ENCODE measurements at places on chromosomes 4 and X.

DNA sequence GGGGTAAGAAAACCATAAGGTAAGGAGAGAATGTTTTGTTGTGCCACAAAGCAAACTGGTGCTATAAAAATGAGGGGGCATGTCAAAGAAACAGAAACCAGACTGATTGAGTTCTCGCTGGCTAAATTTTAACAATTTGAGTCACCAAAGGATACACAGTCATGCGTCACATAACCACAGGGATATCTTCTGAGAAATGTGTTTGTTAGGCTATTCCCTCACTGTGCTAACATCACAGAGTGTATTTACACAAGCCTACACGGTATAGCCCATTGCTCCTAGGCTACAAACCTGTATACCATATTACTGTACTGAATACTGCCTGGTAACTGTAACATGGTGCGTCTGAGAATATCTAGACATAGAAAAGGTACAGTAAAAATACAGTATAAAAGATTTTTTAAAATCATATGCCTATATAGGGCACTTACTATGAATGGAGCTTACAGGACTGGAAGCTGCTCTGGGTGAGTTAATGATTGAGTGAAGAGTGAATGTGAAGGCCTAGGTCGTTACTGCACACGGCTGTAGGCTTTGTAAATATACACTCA, 50.1 kb downstream of the FBXW7 start:
- DNase-seq: no peak

GRCh38 chrX:153061732-153062131, 5.5 kb downstream of the PNMA3 start:
- no peak for DNase-seq

GRCh38 chrX:129965166-129965565, 17.3 kb upstream of the BCORL1 start:
- DNase-seq: no peak

DNA sequence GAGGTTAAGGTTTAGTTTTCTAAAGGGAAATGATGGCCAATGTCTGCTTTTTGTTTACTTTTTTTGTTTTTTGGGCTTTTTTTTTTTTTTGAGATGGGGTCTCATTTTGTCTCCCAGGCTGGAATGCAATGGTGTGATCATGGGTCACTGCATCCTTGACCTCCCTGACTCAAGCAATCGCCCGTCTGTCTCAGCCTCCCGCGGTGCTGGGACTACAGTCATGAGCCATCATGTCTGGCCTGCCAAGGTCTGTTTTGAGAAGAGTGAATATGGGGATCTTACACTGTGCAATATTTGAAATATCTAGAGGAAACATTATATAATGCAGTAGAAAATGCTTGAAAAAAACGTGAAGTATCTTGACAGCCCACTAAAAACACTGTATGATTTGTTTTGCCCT, 162.5 kb downstream of the GASK1B start:
- DNase-seq: no peak

GRCh38 chr4:3416270-3416669, 25.5 kb upstream of the HGFAC start:
- DNase-seq: no peak

- no peak for DNase-seq
These were observed 26.2 kb downstream of the IRF2 start for GRCh38 chr4:184448141-184448540.

DNA sequence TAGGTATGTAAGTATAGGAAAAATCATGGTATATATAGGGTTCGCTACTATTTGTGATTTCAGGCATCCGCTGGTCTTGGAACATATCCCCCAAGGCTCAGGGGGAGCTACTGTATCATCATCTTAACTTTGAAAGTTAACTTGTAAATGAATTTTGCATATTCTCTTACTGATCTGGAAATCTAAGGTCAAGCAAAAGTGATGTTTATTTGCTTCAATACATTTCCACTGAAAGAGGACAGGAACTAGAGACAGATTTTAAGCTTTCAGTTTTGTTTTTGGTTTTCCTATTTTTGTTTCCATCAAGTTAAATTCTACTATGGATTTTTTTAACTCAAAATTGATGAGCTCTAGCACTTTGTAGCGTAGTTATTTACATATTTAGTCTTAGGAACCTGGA, 56.2 kb downstream of the NAF1 start:
- no peak for DNase-seq

DNA sequence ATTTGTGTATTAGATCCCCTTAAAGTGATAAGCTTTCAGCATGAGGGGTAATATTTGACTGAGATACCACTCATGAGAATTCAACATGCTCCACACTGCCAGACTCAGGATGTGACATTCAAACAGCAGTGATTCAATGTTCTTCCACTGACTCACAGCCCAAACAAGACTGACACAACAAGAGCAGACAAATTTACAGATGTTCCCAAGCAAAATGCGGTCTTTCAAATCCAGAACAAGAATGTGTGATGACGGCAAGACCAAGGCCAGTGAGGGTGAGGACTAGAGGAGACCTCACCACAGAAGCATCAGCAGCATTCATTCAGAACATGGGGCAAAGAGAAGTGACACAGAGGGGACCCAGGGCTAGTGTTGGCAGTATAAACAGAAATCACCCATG, 99.3 kb upstream of the GRIA3 start:
- no peak for DNase-seq

- DNase-seq: no peak
These were observed 4.4 kb upstream of the FAT1 start for GRCh38 chr4:186727977-186728519.

GRCh38 chr4:164828955-164829354, 48.0 kb upstream of the APELA start:
- no peak for DNase-seq

GRCh38 chr4:147596377-147596776, 20.8 kb upstream of the TMEM184C start:
- DNase-seq: no peak

DNA sequence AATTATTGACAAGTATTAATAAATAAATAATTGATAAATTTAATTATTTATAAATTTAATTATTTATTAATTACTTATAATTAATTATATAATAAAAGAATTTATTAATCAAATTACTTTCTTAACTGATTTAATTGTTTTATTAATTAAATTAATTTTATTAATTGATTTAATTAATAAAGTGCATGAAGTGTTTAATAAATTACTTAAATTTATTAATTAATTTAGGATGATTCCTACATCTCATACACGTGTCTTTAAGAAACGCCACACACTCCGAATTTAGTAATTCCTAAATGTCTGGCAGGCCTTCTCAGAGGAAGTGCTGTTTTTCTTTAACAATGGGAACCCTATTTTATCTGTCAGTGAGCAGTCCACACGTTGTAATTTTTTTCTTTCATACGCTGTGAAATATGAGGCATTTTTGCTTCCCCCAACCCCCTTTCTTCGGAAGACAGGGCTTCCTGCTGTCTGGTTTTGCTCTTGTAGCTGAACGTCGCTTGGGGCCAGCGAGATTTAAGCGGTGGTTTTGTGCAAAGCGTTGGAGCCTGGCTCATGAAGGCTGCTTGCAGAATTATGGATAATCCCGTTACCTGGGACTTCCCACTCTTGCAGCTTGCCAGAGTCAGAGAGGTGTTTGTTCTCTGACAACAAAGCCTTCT, 46.8 kb downstream of the CRLF2 start:
- peak; percentile 64 for DNase-seq

GRCh38 chr4:31081366-31081765, 361.2 kb downstream of the PCDH7 start:
- no peak for DNase-seq

GRCh38 chrX:38149016-38149415, 71.7 kb downstream of the SRPX start:
- DNase-seq: no peak

DNA sequence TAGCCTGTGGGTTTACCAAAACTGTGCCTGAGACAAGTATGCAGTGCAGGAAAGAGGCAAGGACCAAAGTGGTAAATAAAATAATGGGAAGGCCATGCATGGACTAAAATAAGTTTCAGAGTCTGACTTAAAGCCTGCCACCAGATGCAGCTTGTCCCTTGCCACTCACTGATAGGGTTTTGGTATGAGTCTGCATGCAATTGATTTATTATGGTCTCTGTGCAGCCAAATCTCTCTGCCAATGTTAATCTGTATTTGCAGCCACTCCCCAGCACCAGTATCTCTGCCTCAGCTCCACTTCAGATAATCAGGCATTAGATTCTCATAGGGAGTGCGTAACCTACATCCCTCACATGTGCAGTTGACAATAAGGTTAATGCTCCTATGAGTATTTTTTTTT, 5.5 kb upstream of the FGF2 start:
- no peak for DNase-seq

DNA sequence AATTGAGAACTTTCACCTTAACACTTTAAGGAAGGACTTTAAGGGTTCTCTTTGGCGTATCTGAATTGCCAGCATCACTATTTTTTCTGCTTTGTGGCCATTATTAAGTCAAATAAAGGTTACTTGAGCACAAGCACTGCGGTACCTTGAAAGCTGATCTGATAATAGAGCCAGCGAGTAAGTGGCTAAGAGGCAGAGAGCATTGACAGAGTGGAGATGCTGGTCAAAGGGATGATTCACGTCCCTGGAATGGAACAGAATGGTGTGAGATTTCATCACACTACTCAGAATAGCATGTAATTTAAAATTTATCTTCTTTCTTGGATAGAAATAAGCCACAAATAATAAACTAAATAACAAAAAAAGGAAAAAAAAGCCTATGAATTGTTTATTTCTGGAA, 57.1 kb upstream of the NPFFR2 start:
- no peak for DNase-seq

DNA sequence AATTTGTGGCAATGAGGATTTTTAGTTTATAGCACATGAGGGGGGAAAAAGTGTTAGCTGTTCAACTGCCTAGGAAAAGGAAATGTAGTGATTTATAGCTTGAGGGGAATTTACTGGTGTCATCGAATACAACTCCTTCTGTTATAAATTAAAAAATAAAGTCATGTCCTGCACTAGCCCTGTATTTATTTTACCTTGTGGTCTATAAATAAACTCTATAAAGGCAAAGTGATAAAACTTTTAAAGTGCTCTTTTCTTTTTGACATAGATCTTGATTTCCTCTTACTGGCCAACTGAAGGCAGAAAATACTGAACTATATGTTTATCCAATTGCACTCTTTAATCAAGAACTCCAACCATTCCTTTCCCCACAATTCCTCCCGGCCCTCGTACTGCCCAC, 672.1 kb upstream of the SLIT2 start:
- DNase-seq: no peak

DNA sequence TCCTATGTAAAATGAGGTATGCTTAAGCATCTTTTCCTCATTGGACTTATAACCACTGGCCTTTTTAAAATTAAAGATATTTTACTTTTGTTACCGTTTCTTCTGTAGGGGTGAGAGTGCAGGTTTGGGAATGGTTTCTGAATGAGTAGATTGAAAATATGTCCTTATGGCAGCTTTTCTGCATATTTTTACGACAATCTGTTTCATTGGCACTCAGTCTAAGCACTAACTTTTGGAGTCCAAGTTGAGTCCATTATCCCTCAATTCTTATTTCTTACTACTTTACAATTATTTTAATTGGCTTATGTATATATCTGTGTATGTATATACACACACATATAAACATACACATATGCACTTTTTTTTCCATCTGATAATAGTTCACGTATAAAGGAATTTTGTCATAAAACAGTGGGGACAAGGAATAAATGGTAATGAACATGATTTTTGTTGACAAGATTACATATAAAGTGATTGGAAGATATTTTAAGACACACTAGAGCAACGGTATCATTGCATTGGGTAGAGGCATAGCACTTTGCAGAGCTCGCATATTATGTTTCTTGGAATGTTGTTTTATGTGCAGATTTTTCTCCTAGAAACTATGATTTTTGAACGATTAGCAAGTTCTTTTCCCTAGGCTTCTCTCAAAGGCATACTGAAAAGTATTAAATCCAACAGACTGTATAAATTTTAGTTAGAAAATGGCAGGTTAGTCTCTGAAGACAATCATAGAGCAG, 133.0 kb downstream of the FAT4 start:
- no peak for DNase-seq

DNA sequence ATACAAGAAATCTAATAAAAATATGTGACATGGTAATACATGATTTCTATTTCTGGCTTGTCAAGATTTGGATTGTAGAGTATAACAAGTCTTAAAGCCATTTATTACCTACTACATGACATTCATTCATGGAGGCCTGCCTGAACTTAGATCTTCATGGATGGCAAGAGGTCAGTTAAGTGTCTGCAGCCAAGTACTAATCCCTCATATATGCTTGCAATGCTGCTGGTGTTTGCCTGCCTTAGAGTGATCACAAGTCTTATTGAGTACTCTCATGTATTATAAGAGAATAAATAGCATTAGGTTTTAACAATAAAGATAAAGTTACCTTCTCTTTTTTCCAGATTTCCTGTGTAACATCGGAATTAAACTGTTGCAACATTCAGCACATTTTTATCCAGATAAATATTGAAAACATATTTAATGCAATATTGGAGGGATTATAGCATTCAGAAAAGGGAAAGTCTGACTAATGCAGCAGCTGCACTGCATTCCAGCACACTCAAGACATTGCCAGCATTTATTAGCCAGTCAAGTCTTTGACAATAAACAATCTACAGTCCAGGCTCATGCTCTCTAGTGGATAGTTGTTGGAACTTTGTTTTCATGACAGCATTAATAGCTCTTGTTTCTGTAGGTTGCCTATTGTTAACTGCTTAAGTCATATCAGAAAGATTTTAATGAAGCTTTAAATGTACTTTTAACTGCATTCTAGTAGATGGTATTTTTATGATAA, 737.1 kb downstream of the FAT4 start:
- peak; percentile 62 for DNase-seq

DNA sequence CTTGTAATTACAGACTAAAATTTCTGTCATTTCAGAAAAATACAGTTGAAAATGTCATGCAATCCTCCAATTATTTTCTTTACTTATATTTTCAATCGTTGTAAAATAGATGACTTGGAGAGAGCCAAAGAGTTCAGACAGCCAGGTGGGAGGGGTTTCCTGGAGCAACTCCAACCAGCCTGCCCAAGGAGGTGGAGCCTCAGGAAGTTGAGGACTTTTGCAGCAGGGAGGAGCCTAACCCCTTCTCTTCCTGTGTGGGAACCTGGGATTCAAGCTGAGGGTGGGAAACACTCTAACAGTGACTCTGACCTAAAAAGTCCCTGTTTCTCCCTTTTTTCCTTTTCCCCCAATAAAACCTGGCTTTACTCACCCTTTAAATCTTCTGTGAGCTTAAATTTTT, 72.2 kb upstream of the GABRG1 start:
- DNase-seq: no peak

DNA sequence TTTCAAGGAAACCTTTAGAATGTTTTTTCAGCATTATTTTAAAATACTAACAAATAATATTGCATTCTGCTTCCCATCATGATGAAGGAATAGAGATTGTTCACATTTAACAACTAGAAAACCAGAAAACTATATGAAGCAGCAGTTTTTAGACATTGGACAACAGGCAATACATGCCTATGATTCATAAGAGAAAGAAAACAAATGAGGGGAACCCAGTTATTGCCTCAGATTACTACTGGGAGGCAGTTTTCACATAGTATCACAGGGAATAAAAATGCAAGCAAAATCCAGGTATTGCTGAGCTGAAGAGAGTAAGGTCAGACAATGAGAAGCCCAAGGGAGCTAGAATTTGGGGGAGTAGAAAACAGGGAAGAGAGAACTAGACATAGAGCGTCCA, 373.6 kb downstream of the MAPK10 start:
- no peak for DNase-seq
